Activated T-helper 9 cell treated with anti-CD3 and anti-CD28 coated beads, Interleukin-2, amount 50 U/mL, for 16 hours (primary cell): ENCODE measurements at places on chromosomes 2 and 18.

DNA sequence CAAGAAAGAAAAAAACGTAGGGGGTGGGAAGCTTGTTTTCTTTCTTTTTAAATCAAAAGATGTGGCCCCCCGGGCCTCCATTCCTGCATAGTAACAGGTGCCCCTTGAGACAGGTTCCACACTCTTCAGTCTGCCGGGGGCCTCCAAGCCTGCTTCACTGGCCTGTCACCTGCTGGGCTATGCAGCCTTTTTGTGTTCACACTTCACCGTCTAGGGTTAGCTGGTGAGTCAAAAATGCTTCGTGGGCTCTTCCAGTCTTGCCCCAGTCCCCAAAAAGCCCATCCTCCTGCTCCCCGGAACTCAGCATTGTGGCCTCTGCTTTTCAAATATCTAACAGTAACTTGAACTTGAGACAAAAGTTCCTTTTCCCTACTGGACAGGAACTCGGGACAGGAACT, 67.9 kb downstream of the POLR1A start:
- no peak for DNase-seq

DNA sequence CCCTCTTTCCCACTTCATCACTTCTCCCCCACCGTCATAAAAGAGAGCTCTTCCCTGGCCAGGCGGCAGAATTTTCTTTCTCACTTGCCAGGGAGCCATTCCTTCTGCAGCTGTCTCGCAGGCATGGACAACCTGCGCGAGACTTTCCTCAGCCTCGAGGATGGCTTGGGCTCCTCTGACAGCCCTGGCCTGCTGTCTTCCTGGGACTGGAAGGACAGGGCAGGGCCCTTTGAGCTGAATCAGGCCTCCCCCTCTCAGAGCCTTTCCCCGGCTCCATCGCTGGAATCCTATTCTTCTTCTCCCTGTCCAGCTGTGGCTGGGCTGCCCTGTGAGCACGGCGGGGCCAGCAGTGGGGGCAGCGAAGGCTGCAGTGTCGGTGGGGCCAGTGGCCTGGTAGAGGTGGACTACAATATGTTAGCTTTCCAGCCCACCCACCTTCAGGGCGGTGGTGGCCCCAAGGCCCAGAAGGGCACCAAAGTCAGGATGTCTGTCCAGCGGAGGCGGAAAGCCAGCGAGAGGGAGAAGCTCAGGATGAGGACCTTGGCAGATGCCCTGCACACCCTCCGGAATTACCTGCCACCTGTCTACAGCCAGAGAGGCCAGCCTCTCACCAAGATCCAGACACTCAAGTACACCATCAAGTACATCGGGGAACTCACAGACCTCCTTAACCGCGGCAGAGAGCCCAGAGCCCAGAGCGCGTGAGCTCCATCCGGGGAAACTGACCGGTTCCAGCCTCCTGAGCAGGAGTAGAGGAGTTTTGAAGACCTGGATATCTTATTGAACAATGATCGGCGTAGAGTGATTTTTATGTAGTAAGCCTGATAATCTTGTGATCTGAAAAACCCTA, at the start of gene MSGN1:
Gene MSGN1 (plus strand): TSS at position 65 of the 850 bp plus-strand sequence. CDS start 59 bp downstream, at position 124.
- DNase-seq = no peak

GRCh38 chr2:105802587-105802986, 57.9 kb downstream of the NCK2 start:
- peak; percentile 58 for DNase-seq

- DNase-seq = no peak
These were observed 34.1 kb upstream of the ARHGAP25 start for GRCh38 chr2:68700560-68700959.

DNA sequence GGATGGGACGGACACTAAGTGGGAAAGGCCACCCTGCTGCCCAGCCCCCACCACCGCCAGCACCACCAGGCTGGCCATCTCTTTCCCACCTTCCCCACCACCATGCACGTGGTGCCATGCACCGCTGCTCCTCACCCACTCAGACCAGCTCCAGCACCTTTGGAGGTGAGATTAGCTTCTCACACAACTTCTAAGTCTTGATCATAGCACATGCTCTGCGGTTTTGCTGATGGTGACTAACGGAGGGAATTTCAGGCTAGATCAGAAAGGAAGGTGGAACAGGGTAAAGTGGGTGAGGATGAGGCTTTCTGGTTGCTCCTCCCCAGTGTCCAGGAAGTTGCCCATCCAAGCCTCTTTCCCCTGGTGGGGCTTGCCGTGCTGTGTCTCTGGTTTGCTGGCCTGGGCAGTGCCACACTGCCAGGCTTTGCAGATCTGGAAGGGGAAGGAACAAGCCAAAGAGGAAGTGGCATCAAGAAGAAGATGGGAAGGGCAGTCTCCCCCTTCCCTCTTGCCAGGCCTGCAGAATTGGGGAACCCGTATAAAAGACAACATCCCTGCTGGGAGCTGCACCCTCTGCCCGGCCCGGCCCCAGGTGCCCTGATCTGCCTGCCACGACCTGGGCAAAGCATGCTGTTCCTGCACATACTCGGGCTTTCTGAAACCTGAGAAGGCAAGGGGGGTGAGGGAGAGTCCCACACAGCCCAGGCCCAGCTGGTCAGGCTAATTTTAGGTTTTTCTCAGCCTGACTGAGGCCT, 44.3 kb upstream of the CAB39 start:
- DNase-seq = peak; percentile 25

- no peak for DNase-seq
These were observed 84.1 kb downstream of the R3HDM1 start for GRCh38 chr2:135615404-135615803.

GRCh38 chr2:120875431-120875830, 139.8 kb downstream of the GLI2 start:
- DNase-seq = no peak

GRCh38 chr18:64127172-64127571, 21.7 kb downstream of the LINC00305 start:
- no peak for DNase-seq

- no peak for DNase-seq
These were observed 27.6 kb upstream of the CALCRL start for GRCh38 chr2:187475499-187476248.

DNA sequence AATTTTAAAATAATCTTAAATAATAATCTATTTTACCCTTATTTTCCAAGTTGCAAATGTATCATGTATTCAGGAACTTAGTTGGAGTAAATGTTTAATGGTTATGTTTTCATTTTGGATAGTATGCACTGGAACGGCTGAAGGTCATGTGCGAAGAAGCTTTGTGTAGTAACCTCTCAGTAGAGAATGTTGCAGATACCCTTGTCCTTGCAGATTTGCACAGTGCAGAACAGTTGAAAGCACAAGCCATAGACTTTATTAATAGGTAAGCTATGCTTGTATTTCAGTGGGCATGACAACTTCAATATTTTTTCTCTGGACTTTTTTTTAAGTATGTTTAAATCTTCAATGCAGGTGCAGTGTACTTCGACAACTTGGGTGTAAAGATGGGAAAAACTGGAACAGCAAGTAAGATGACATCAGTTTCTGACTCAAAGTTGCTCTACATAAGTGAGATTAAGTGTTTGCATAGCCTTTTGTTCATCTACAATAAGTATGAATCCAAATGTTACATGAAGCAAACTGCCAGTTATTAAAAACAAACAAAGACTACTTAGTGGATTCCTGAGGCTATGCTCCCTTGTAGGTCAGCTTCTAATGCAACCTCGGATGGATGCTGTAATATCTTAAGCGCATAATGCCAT, 63.1 kb downstream of the SPOPL start:
- DNase-seq = no peak

GRCh38 chr2:163253621-163254285, 415.2 kb upstream of the KCNH7 start:
- DNase-seq = no peak

DNA sequence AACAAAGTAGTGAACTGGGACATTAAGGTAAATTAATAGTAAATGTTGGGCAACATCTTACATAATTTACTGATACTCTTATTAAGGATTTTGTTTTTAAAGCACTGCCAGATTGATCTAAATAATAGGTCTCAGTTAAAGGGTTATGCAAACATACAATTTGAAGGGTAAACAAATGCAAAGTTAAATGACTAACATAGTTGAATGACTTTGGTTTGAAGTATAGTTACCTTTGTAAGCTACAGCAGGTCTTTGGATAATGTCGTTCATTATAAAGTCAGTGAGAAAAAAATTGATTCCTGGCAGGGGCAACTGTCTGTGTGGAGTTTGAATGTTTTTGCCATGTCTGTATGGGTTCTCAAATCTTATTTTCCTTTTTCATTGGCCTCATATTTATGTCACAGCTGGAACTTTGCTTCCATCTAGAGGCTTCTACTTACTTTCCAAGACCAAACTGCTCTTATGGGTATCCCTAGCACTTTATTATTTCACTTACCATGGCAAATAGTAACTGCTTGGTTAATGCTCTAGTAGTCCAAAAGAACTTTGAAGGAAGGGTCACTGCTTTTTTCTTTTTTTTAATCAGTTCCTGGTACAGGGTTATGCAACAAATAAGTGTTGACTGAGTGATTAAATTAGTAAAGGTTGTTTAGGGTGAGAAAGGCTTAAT, 107.8 kb downstream of the NBEAL1 start:
- DNase-seq = no peak

DNA sequence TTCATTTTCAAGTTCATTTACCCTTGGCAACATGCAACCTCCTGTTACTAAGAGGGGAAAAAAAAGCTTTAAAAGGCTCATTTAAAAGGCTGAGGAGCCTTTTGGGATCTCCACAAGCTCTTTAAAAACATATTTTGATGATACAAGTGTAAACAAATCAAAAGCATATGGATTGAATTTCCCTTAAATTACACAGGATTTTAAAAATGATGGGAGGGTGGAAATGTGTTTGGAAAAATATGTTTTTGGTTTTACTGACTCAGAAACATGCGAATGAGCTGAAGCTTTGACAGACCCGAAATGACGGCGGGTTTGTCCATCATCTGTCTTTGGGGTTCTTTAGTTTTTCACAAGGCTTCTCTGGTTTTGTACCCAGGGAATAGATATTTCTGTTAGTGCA, 180.6 kb upstream of the CCDC68 start:
- DNase-seq = no peak

GRCh38 chr2:41994661-41995060, 53.2 kb upstream of the PKDCC start:
- DNase-seq = no peak

DNA sequence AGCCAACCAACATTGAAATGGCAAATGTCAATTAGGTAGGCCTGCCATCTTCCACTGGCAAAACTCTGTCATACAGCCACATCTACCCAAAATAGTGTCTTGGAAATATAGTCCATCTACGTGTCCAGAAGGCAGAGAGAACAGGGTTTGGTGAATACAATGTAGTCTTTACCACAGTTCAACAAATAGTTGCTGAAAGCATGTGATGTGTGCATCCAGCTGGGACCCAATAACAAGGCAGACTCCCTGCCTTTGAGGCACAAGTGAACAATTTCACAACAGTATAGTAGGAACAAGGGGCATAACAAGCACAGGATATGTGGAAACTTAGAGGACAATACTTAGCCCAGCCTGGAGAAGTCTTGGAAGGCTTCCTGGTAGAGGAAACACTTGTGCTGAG, 72.6 kb downstream of the EVA1A start:
- DNase-seq = no peak

- no peak for DNase-seq
These were observed 6.6 kb downstream of the RPS7 start for GRCh38 chr2:3581367-3582262.

- DNase-seq = no peak
These were observed 5.2 kb downstream of the CSRNP3 start for GRCh38 chr2:165474619-165475276.

DNA sequence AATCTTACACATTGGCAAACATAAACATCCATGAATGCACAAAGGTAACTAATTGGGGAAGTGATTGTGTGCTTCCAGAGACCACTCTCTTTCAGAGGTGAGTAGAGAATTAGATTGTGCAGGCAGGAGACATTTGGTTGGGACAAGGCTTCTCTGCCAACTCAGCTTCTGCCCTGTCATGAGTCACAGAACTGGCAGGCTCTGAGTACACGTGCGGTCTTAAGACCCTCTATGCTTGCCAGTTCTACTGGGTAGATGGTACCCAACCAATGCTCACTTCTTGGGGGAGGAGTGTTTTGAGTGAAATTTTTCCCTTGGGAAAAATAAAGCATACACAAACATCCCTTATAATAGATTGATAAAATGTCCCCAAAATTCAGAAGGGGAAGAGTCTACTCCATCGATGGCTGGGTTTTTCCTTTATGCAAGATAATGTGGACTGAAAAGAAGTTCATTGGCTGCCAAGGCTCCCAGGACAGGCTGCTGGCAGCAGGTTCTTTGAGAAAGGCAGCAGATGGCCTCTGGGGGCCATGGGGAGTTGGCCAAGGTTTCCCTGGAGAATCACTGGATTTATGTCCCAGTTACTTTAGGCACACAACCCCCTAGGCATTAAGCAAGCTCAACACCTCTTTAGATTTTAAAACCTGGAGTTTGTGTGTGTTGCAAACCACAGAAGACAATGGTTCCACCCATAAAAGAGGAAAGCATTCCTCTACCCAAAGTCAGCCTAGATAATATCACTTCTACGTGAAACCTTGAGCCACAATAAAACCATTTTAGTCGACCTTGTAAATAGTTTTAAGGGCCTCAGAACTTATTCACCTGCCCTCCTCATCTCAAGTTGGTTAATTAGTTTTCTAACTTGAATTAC, 417.0 kb downstream of the TXNL1 start:
- DNase-seq = no peak

GRCh38 chr2:231399046-231399852, 3.7 kb downstream of the B3GNT7 start:
- no peak for DNase-seq

- DNase-seq = no peak
These were observed 223.8 kb downstream of the TTC32 start for GRCh38 chr2:19677825-19678518.

DNA sequence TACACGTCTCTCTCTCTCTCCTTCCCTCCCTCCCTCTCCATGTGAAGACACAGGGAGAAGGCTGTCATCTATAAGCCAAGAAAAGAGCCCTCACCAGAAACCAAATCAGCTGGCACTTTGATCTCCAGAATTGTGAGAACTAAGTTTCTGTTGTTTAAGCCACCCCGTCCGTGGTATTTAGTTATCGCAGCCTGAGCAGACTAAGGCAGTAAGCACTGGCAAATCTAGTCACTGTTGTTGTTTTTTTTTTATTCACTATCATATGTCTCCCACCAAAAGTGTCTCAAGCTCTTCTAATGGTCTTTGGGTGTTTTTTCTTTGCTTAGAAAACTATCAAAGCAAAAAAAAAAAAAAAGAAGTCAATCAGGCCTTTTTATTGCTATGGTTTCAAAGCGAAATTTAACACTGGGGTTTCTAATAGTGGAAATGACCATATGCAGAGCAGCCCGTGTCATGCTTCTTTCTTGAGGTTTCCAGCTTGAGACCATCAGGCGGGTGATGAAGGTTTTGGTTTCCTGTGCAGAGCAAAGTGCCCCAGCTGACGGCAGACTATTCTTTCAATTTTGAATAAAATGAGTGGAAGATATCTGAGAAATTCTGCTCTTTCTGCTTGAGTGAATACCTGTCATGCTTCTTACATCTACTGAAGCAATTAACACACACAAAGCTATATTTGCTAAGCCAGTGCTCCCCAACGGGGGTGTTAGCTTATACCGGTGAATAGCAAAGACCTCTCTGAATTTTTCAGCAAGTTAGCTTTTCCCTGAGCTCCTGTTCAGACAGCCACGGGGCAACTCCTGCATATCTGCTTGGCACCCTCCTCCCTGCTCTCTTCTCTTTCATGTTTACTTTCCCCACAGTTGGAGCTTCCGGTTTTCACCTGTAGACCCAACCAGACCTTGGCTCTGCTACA, 394.1 kb upstream of the ATP5MC3 start:
- DNase-seq = no peak
